ENCODE measurements at places on chromosomes 7 and 10.

DNA sequence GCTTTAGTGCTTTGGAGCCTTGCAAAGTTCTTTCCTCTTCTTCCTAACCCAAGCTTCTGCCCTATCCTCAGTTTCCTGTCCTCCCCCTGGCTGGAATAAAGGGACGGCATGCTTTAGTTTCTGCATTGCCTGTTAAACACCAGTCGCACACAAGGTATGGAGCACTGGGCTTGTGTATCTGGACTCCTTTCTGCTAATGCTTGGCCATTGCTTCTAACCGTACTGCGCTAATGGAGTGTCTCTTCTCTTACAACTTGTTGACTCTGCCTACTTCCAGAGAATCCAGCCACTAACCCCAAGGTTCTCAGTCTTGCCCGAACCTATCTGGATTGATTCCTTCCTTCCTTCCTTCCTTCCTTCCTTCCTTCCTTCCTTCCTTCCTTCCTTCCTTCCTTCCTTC, 120.6 kb downstream of the REEP3 start:
- no peak overlapping the region for H3K27ac ChIP-seq
- H3K27me3 ChIP-seq = no peaks in the 10 kb centered on the region
- no peak overlapping the region for H3K4me3 ChIP-seq
- no peaks in the 10 kb centered on the region for H3K36me3 ChIP-seq

GRCh38 chr10:52004342-52004949, 305.1 kb upstream of the CSTF2T start:
- no peaks in the 10 kb centered on the region for H3K27me3 ChIP-seq
- DNase-seq = no peak
- no peak overlapping the region for H3K4me3 ChIP-seq
- no peaks in the 10 kb centered on the region for H3K4me1 ChIP-seq

DNA sequence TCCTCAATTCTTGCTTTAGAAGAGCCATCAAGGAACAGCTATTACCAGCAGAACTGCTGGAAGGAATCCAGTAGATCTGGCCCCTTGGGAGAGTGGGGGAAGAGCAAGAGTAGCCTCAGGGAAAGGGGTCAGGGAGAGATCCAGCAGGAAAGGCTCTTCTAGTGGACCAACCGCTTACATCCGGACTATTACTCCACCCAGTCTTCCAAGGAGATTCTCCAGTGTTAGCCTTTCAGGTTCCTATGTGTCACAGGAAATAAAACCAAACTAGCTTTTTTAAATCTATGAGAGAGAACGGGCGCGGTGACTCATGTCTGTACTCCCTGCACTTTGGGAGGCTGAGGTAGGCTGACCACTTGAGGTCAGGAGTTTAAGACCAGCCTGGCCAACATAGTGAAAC, 34.3 kb downstream of the TET1 start:
- no peak for DNase-seq
- H3K4me3 ChIP-seq = no peak overlapping the region
- no peak overlapping the region for H3K27ac ChIP-seq
- H3K27me3 ChIP-seq = no peaks in the 10 kb centered on the region

- H3K4me1 ChIP-seq = peaks cover 31% of the 10 kb centered on the region
- no peaks in the 10 kb centered on the region for H3K36me3 ChIP-seq
- no peaks in the 10 kb centered on the region for H3K27me3 ChIP-seq
- peak overlapping the region; percentile 83 for H3K4me3 ChIP-seq
- no peak overlapping the region for H3K27ac ChIP-seq
- DNase-seq = no peak
These were observed 2.1 kb downstream of the CAMK1D start for GRCh38 chr10:12351447-12351846.

DNA sequence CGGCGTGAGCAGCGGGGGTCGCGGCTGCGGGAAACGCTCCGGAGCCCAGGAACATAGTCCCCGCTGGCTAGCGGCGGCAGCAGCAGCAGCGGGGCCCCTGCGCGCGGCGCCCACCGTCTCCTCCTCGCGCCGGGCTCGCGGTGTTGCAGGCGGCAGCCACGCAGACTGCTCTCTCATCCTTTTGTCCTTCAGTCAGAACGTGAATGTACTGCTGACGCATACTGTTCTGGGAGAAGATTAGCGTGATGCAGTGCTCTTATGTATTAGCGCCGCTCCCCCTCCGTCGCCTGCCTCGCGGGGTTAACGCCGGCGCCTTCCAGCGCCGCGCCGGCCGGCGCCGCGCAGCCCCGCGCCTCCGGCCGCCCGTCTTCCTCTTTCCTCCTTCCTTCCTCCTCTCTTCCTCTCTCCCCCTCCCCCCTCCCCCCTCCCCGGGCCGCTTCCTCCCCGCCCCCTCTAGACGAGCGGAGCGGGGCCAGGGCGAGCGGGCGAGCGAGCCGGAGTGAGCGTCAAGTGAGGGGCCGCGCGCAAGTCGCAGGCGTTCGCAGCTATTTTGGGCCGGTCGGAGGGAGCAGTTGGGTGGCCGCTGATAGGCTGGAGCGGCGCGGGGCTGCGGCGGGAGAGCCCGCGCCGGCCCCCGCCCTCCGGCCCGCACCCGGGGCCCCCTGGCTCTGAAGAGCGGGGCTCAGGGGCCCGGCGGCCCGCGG, 816 bp upstream of the LRRC4 start:
- H3K4me1 ChIP-seq = peaks cover 15% of the 10 kb centered on the region
- H3K27ac ChIP-seq = peak overlapping the region; percentile 15
- DNase-seq = no peak
- H3K27me3 ChIP-seq = no peaks in the 10 kb centered on the region

GRCh38 chr7:44971902-44972441, 6.8 kb downstream of the MYO1G start:
- H3K27me3 ChIP-seq = no peaks in the 10 kb centered on the region
- H3K36me3 ChIP-seq = no peaks in the 10 kb centered on the region

DNA sequence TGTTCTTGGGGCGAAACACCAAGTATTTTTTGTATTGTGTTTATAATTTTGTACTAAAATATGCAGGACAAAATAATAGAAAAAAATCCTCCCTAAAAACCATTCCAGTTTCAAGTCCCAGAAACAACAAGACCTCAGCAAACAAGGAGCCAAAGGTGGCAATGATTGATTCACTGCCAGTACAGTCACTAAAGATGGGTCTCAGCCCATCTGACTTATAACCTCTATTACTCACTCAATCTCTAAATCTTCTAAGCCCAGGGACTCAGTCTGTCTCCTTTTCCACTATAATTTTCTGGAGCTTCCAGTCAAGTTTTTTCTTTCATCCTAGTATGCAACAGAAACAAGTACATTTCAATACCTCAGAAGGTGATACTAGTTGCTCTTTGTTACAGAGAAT, 33.3 kb downstream of the SNX13 start:
- no peaks in the 10 kb centered on the region for H3K27me3 ChIP-seq
- no peak overlapping the region for H3K27ac ChIP-seq

DNA sequence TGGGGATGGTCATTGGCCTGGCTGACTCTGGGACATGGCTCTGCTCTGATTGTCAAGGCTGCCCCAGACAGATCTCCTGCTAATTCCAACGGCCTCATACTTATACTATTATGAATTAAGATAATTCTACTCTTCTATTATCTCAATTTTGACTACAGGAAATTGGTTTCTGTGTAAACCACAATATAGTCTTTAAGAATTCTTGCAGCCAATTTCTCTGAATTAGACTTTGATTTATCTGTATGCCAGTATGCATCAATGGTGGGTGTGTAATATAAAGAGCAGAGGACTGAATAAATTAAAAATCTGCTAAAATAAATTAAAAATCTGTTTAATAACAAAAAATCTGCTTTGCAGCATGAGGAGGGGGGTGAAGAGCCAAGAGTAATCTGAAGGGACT, 27.0 kb downstream of the HIBADH start:
- no peak for DNase-seq
- no peaks in the 10 kb centered on the region for H3K27me3 ChIP-seq
- no peak overlapping the region for H3K27ac ChIP-seq
- H3K4me1 ChIP-seq = no peaks in the 10 kb centered on the region
- no peak overlapping the region for H3K4me3 ChIP-seq
- H3K36me3 ChIP-seq = peaks cover 12% of the 10 kb centered on the region

GRCh38 chr10:45160271-45160670, 155.1 kb downstream of the OR13A1 start:
- H3K27ac ChIP-seq = no peak overlapping the region
- no peaks in the 10 kb centered on the region for H3K4me1 ChIP-seq
- no peak for DNase-seq
- no peaks in the 10 kb centered on the region for H3K36me3 ChIP-seq

GRCh38 chr10:117967149-117967650, 79.5 kb downstream of the RAB11FIP2 start:
- H3K27me3 ChIP-seq = peaks cover 4% of the 10 kb centered on the region
- no peaks in the 10 kb centered on the region for H3K4me1 ChIP-seq
- H3K36me3 ChIP-seq = no peaks in the 10 kb centered on the region
- DNase-seq = no peak
- no peak overlapping the region for H3K4me3 ChIP-seq
- no peak overlapping the region for H3K27ac ChIP-seq

DNA sequence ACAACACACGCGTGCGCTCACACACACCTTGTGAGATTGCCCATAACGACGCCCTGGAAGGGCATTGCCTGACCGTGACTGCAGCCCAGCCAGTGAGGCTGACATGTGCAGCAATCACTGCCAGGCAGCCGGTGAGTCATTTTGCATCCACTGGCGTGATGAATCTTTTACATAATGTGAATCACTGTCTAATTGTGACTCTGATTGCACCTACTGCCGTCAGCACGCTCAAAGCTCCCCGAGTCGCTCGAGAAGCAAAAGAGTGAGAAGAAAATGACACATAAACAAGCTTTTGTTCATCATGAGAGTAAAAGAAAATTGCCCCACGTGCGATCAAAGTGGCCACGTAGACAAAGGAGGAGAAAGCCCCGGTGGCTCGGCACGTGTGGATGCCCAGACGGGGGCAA, 117.4 kb upstream of the PFKP start:
- H3K27me3 ChIP-seq = peaks cover 31% of the 10 kb centered on the region
- no peaks in the 10 kb centered on the region for H3K4me1 ChIP-seq
- H3K36me3 ChIP-seq = no peaks in the 10 kb centered on the region
- DNase-seq = no peak

DNA sequence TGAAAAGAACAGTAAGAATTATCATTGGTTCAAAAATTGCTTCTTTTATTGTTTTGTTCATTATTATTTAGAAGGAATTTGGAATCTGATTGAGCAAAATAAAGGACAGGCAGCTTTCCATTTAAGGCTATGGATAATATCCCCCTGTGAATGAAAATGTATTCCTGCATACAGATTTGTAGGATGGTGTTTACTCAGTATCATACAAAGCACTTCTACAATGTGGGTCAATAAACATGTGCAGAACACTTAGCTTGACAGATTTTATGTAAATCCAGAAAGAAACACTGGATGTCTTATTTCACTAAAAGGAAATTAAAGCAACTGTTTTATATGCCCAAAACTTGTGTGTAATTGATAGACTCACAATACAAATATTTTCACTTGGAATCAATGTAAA, 189.7 kb downstream of the THSD7A start:
- H3K27ac ChIP-seq = no peak overlapping the region
- no peaks in the 10 kb centered on the region for H3K4me1 ChIP-seq
- no peaks in the 10 kb centered on the region for H3K36me3 ChIP-seq
- no peak overlapping the region for H3K4me3 ChIP-seq
- H3K27me3 ChIP-seq = no peaks in the 10 kb centered on the region

GRCh38 chr10:114303556-114303955, 64.5 kb downstream of the VWA2 start:
- peaks cover 7% of the 10 kb centered on the region for H3K4me1 ChIP-seq
- peaks cover 47% of the 10 kb centered on the region for H3K36me3 ChIP-seq
- H3K4me3 ChIP-seq = no peak overlapping the region
- H3K27ac ChIP-seq = peak overlapping the region; percentile 15

DNA sequence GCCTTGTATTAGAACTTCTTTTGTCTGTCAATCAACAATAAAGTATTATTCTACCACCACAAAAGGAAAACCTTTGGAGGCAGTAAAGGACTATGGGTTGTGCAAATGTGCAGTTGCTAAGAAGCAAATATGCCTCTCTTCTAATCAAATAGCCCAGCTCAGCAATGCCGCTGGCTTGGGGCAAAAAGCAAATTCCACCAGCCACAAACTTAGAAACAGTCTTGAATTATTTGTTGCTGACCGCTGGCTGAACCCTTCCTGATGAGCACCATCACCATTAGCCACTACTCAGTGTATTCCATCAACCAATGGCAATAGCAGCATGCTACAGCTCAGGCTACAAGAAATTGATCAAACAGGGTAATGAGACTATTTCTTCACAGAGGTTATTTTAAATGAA, 51.0 kb downstream of the SKAP2 start:
- no peak for DNase-seq
- no peak overlapping the region for H3K4me3 ChIP-seq
- no peak overlapping the region for H3K27ac ChIP-seq
- H3K36me3 ChIP-seq = peaks cover 4% of the 10 kb centered on the region

GRCh38 chr10:114259824-114260223, 20.8 kb downstream of the VWA2 start:
- no peak overlapping the region for H3K27ac ChIP-seq
- H3K4me1 ChIP-seq = no peaks in the 10 kb centered on the region
- H3K4me3 ChIP-seq = no peak overlapping the region
- DNase-seq = no peak
- H3K27me3 ChIP-seq = no peaks in the 10 kb centered on the region
- H3K36me3 ChIP-seq = no peaks in the 10 kb centered on the region

DNA sequence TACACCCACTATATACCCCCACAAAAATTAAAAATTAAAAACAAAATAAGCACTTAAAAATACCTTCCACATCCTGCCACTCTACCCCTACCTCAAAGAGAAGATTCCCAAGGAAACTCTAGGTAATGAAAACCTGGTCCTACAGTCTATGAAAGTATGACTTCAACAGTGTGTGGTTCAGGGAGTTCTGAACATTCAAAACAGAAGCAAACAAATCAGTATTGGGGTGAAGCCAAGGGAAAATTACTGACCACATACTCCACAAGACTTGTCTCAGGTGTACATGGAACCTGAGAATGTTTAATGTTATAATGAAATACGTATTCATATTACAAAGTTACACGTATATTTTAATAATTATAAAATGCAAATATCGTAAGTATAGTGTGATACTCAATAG, 20.3 kb upstream of the LIPM start:
- no peak for DNase-seq
- H3K27me3 ChIP-seq = no peaks in the 10 kb centered on the region
- H3K36me3 ChIP-seq = no peaks in the 10 kb centered on the region
- no peaks in the 10 kb centered on the region for H3K4me1 ChIP-seq

- H3K4me1 ChIP-seq = no peaks in the 10 kb centered on the region
- H3K36me3 ChIP-seq = no peaks in the 10 kb centered on the region
- H3K4me3 ChIP-seq = no peak overlapping the region
- DNase-seq = no peak
- H3K27ac ChIP-seq = no peak overlapping the region
These were observed 201.1 kb downstream of the GLRX3 start for GRCh38 chr10:130337305-130337640.

DNA sequence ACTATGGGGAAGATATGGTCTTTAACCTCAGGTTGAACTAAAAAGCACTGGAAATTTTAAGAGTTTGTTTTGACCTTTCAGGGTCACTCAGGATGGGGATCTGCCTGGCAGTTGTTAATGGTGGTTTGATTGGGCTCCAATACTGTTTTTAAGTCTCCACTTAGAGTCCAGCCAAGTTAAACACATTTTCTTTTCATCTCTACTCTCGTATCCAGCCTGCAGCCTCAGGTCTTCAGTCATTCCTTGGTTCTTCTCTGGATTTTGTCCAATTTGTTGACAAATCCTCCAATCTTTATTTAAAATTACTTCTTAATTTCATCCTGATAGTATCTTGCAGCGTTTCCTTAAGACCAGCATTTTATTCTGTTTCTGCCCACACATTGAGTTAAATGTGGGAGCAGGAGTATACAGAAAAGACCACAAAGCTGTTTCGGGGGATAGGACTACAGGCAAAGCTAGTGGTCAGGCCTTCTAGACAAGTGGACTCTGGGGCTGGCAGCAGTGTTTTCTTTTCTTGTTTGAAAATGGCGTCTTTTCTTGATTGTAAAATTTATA, 133.2 kb upstream of the INHBA start:
- H3K36me3 ChIP-seq = no peaks in the 10 kb centered on the region
- no peak for DNase-seq
- no peaks in the 10 kb centered on the region for H3K27me3 ChIP-seq
- H3K4me3 ChIP-seq = no peak overlapping the region
- no peak overlapping the region for H3K27ac ChIP-seq
- peaks cover 12% of the 10 kb centered on the region for H3K4me1 ChIP-seq

All from esophagus squamous epithelium (tissue), 5 donors.